ENCODE measurements at places on chromosomes 11 and 22. TPM values are rescaled to one million over a fixed set of nuclear protein-coding genes. Genes with fewer than 3 reads are reported as not detected.

GRCh38 chr11:119319700-119320239 is 2.8 kb upstream of the MCAM start:
- DNase-seq: no peak

GRCh38 chr22:24723111-24723510 is 51.4 kb downstream of the PIWIL3 start:
- no peak for DNase-seq

ATXN10 gene
- 111 TPM for total RNA-seq

DNA sequence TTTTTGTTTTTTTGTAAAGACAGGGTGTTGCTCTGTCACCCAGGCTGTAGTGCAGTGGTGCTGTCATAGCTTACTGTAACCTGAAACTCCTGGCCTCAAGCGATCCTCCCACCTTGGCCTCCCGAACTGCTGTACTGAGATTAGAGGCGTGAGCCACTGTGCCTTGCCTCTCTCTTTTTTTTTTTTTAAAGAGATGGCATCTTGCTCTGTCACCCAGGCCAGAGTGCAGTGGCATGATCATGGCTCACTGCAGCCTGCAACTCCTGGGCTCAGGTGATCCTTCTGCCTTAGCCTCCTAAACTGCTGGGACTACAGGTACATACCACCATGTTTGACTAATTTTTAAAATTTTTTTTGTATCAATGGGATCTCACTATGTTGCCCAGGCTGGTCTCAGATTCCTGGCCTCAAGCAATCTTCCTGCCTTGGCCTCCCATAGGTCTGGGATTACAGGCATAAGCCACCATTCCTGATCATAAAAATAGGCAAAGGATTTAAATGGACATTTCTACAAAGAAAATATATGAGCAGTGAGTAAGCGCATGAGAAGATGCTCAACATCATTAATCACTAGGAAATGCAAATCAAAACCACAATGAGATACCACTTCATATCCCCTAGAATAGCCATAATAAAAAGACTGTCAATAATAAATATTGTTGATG is 17.3 kb upstream of the CLNS1A start:
- no peak for DNase-seq

DNA sequence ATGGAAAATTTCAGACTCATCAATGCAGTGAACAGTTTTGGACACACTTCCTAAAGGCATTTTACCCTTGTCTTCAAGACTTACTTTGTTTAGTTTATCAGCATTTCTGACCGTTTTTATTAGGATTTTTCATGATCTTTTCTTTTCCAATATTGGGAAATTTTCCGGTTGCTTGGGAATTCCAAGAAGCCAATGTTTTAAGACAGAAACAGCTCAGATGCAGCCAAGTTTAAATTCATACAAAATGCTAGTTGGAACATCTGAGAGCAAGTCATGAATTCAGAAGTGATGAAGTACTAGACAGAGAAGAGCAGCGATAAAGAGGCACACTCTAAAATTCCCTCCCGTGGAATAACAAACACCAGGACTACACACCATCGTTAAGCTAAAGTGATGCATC is 68.6 kb downstream of the RAB38 start:
- DNase-seq: no peak

DNA sequence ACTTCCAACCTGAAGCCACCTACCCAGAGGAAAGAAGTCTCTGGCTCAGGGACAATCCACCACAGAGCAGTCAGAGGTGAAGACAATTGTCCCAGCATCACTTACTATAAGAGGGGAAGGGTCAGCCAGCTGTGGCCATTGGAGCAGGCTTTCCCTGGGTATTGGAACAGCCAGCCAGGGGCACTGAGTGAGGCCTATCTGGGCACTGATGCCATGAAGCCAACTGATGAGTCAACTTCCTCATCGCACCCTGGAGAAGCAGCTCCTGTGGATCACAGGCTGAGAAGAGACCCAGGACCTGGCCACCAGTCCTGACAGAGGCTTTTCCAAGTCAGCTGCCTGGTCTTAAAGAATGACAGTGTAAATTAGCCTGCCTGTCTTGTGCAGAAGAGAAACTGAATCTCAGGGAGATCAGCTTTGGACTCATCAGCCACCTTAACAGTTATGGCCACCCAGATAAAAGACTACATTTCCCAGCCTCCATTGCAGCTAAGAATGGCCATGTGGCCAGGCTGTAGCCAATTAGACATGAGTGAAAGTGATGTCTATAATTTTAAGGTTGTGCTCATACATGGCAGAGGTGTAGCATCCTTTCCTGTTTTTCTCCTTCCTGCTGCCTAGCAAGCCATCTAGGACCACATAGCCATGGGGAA is 19.0 kb downstream of the CHST1 start:
- no peak for DNase-seq

GRCh38 chr11:1005928-1006327 is 30.6 kb downstream of the MUC6 start:
- peak; percentile 18 for DNase-seq

GRCh38 chr22:45929649-45930048 is 47.3 kb downstream of the WNT7B start:
- no peak for DNase-seq

GRCh38 chr22:36946421-36947158 is 33.2 kb downstream of the CSF2RB start:
- DNase-seq: no peak

GRCh38 chr11:10930224-10930971 is 72.5 kb upstream of the ZBED5 start:
- DNase-seq: peak; percentile 16

HEPHL1 gene
- total RNA-seq: 0.14 TPM

DNA sequence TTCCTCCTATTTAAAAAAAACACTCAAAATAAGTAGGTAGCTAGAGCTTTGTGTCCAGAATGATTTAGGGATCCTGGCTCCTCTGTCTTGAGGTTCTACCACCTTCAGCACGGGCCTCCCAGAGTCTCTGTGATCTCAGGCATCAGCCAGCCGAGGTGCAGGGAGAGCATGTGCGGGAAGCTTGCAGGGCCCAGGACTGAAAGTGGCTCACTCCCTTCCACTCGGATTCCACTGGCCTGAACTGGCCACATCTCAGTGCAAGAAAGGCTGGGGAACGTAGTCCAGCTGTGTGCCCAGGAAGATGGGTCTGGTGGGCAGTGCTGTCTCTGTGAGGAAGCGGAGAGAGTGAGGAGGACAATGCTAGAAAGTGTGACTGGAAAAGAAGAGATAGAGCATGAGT is 68.3 kb upstream of the MYOD1 start:
- DNase-seq: no peak

GRCh38 chr11:45860764-45861510 is 13.7 kb downstream of the CRY2 start:
- DNase-seq: no peak

GRCh38 chr11:113237261-113237660 is 77.1 kb upstream of the TTC12 start:
- no peak for DNase-seq

CDC45 gene
- 31.7 TPM for total RNA-seq

DNA sequence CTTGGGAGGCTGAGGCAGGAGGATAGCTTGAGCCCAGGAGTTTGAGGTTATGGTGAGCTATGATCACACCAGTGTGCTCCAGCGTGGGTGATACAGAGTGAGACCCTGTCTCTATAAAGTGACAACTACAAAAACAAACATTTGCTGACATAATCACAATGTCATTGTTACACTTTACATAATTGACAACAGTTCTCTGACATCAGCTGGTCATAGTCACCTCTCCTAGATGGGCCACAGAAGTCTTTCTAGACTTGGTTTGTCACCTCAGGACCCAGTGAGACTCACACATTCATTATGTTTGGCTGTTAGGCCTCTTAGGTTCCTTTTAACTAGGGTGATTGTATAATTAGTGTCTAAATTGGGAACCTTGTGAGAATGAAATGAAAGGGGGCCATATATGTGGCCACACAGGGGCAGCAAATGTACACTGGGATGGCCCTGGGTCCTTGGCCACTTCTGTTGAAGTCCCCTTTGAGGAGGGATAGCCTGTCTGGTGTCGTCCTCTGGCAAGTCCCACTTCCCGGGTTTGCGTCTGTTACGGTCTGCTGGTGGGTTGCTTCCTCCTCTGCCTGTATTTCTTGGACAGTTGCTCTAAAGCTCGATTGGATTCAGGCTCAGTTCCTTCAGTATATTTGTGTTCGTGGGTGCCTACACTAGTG is 5.8 kb upstream of the PPIL2 start:
- DNase-seq: no peak

ADAMTS15 gene
- total RNA-seq: 1.8 TPM

DNA sequence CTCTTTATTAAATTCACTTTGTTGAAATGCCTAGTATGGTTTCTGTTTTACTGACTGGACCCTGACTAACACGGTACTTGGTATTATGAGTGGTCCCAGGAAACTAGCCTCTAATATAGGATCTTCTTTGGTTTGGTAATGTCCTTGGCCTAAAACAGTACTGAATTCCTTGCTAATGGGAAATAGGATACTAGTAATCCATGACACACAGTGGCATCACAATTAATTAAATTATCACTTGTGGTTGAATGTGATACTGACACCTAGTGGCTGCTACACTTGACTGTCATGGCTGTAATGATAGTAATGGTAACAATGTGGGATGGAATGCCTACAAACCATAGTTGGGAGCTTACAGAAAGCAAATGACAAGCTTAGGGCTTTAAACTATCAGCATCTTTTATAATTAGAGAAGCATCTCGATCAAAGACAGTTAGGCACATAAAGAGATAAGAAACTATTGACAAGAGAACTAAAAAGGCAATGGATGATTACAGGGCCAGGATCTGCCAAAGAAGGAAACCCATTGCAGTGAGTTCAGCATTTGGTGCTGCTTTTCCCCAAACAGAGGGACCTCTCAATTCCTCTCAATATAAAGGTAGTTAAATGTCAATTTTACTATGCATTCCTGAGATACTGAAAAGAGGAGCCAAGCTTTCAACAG is 8.6 kb downstream of the DNHD1 start:
- DNase-seq: no peak

OR5P2 gene
- not detected for total RNA-seq

NXPE4 gene
- total RNA-seq: not detected

DNA sequence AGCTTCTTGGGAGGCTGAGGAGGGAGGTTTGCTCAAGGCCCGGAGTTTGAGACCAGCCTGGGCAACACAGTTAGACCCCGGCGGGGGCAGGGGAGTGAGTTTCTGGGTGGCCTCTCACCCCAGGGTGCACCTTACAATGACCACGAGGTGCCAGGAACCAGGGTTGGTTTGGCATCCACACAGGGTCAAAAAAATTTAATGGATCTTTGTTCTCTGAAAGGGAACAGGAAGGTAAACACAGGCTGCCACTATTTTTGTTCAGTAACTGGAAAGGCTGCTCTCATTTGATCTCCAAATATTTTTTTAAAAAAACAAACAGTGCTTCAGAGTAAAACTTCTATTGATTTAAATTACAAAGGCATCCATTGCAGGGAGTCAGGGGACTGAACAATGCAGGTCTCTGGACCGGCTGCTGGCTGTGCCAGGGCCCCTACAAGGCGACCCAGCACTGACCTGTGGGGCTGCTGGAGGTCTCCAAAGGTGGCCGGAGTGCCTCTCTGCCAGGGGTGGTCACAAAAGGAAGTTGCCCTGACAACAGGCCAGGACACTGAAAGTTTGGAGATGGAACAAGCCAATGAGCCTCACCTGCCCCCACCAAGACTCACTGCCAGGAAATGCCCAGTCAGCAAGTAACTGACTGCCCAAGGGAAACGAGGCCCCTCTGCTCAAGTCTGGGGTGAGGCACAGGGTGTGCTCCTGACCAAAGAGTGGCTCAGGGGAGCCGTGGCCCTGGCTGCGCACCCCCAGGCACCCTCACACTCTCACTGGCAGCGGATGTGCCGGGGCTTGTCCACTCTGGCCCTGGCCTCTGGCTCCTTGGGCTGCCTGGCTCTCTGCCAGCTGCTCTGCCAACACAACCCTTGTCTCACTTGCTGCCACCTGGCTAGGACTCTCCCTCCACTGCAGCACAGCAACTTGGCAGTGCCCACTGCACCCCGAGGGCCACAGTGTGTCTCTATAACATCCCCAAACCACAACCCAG is 51.8 kb downstream of the ARFGAP3 start:
- DNase-seq: no peak

DNA sequence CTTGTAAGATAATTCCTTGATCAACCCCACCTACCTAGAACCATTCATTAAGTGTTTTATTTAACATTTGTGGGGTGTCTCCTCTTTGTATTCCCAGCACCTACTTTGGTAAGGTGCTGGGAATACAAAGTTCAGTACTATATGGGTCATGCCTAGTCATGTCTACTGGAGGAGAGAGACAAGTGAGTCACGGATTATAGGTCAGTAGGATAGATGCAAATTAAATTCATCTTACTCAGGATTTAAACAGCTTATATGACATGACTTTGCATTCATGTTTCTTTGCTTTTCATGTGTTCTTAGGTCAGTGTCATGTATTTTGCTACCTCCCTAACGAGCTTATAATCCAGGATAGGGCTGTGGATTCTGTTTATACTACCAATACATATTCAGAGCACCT is 3.4 kb upstream of the FADS1 start:
- DNase-seq: no peak

DNA sequence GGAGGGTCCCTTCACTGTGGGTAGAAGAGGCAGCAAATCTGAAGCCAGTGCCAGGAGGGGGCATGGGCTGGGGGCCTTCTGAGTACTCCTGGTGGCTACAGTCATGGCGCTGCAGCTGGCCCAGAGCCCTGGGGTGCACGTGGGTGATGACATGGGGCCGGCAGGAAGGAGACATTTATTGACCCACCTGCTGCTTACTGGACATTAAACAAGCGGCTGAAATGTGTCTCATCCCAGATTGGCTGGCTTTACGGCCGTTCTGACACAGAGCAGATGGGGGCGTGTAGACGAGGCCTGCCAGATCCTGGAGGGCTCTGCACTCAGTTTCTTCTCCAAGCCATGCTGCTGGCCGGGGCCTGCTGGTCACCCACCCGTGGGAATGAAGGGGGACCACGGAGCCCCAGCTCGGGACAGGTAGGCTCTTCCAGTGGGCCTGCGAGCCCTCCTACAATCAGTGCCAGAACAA is 906.9 kb downstream of the BRD1 start:
- DNase-seq: no peak

GRCh38 chr22:35621451-35621850 is 4.3 kb upstream of the MB start:
- no peak for DNase-seq

DNA sequence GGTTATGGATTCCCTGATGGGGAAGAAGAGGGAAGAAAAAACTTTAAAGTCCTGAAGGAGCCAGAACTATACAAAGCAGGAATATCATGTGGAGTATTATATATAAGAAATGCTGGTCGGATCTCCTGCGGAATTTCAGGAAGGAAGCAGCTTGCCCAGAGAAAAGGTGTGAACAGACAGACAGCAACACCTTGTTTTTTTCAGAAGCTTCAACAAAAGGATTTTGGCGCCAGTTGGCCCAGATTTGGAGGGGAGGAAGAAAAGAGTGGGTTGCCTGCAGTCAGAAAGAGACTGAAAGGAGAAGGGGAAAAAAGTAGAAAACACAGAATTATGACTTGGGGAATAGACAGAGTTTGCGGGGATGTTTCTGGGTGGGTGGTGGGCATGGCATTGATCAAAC is 45.2 kb downstream of the SEZ6L start:
- DNase-seq: no peak

MAJIN gene
- total RNA-seq: 0.14 TPM

- no peak for DNase-seq
These were observed 64.2 kb upstream of the RASSF10 start for GRCh38 chr11:12944889-12945288.

SDHAF2 gene
- total RNA-seq: 34.8 TPM

Measured in thymus (tissue), 14 donors.